Stimulated activated CD4-positive, alpha-beta T cell treated with anti-CD3 and anti-CD28 coated beads, Interleukin-12 subunit alpha, Interleukin-12 subunit beta, amount 100 ng/mL, for 48 hours (primary cell): ENCODE measurements at places on chromosomes 16 and 17.
A peak's percentile ranks its signal among the peaks of the same experiment; 100 is the strongest.

DNA sequence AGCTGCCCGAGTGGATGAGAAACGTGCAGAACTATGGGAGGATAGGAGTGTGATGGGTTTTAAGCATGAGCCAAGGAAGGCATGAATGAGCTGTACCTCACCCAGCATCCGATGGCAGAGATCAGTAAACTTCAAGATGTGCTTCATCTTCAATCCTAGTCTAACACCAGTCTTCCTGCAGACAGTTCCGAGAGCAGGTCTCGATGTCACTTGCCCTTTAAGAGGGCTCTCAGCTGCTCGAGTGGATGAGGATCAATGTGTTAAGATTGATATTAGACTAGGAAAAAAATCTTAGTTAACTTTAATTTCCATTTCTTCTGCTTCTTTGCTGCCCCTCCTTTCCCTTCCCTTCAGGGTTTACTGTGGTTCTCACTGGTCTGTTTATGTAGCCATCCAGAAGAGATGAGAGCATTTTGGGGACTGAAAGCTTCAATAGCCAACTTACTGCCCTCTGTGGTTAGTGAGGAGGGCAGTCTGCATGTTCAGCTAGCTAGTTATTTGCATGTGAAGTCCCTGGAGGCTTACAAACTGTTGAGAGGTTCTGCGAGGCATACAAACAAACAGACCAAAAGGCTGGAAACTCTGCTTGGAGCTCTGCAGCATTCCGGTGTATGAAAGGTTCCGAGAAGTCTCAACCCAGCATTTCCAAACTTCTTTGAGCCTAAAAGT lies 15.3 kb downstream of the KLHL36 start:
- DNase-seq, result no peak

DNA sequence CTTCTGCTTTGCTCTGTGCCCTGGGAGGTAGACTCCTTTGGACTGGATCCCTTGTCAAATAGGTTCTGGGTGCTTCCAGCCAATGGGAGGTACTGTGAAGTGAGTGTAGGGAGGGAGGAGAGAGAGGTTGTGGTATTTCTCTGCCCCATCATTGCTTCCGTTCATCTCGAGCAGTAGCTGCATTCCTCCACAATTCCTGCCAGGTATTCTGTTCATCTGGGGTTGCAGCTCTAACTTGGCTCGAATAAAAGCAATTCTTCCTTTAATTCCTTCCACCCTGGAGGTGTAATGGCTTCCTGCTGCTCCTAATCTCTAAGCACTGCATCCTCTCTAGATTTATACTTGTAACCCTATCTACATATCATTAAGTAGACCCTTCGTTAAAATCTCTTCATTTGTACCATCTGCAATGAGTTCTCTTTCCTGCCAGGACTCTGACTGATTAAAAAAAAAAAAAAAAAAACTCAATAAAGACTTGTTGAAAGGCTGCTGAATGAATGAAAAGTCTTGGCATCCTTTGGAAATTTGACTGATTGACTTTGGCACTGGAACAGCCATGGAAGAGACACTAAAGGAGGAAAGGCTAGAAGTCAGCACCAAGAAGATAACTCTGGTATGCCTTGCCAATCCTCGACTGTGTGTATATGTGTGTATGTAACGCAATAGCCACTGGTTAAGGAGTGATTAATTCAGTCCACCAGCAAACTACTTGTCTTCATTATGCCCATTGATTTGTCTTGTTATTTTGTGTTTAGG lies 616.9 kb upstream of the SOX9 start:
- DNase-seq, result no peak

GRCh38 chr17:77393274-77393600 lies 252.5 kb downstream of the SEC14L1 start:
- no peak for DNase-seq

DNA sequence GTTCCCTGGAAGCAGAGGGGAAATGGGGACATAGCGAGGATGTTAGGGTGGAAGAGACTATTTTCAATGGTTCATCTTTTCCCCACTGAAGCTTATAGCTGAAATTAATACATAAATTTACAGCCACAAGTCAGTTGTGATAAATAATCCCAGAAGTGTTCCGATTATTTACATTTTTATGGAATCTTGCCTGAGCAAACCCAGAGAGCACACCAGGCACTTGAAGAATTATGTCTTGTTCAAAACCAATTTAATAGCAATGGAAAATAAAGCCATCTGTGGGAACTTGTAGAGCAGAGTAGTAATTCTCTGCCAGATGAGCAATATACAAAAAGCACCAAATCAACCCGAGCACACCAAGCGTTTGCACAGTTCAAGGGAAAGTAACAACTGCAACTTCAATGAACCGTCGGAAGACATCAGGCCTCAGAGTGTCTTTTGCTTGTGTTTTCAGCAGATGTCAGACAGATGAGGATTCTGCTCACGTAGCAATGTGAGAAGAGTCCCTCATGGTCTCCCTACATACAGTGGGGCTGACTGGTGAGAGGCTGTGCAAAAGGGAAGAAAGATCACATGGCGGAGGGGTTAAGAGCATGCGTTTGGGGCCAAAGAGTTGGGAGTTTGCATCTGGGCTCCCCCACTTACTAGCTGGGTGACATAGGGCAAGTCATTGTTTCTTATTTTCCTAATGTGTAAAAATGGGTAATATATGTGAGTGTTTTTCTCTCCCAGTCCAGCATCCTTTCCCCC lies 148.7 kb upstream of the HS3ST2 start:
- DNase-seq, result no peak

GRCh38 chr17:13415871-13416416 lies 185.8 kb downstream of the HS3ST3A1 start:
- DNase-seq, result no peak

GRCh38 chr17:55318081-55318480 lies 53.3 kb downstream of the HLF start:
- DNase-seq, result no peak

- no peak for DNase-seq
Observed at GRCh38 chr17:44200478-44201155, 933 bp upstream of the ATXN7L3 start.

GRCh38 chr17:17300624-17301568 lies 2.3 kb upstream of the NT5M start:
- peak; percentile 41 for DNase-seq

GRCh38 chr17:59108400-59109102 lies 1.9 kb upstream of the TRIM37 start:
- no peak for DNase-seq

DNA sequence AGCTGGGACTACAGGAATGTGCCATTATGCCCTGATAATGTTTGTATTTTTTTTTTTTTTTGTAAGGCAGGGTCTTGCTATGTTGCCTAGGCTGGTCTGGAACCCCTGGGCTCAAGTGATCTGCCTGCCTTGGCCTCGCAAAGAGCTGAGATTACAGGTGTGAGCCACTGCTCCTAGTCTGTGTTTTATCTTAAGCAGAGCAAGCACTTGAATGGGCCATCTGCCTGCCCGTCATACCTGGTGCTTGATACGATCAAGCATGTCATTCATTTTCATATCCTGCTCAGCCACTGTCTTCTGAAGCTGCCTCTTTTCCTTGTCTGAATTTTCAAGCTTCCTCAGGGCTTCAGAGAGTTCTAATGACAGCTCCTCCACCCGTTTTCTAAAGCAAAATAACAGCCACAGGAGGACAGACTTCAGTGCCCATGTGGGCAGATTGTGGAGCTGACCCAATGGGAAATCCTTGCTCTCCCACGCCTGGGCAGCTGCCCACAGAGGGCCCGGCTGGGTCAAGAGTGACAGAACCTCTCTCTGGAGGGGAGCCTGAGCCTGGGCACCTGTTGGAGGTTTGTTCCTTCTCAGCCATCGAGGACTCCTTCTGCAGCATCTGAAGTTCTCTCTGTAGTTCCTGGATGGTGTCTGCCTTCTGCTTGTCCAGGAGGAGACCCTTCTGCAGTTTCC lies 36.5 kb downstream of the DHX38 start:
- DNase-seq, result no peak

DNA sequence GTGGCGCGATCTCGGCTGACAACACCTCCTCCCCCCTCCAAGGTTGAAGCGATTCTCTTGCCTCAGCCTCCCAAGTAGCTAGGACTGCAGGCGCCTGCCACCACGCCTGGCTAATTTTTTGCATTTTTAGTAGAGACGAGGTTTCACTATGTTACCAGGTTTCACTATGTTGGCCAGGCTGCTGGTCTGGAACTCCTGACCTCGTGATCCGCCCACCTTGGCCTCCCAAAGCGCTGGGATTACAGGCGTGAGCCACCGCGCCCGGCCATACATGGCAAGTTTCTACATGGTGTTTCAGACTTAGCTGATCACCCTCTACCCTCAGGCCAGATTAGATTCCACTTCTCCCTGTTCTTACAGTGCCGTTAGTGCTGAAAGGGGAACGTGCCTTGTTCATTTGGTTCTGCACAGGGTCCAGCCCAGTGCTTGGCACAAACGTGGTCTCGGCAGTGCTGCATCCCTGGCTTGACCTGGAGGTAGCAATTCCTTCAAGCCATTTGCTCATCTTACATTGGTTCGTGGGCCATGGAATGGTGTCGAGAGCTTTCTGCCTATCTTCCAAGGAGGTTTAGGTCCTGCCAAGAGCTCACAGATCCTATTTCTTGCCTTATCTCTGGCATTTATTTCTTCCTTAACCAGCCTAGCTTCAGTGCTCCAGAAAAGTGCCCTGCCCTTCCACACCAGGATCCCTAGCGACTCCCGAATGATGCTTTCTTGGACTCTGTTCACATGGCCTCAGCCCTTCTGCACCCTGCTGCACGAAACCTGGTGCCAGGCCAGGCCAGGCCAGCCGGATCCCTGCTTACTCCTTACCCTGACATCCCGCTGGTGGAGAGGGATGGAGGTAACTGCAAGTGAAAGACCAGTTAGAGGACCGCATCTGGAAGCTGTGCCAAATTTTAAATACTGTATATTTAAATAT lies 14.8 kb upstream of the AURKB start:
- DNase-seq, result no peak

DNA sequence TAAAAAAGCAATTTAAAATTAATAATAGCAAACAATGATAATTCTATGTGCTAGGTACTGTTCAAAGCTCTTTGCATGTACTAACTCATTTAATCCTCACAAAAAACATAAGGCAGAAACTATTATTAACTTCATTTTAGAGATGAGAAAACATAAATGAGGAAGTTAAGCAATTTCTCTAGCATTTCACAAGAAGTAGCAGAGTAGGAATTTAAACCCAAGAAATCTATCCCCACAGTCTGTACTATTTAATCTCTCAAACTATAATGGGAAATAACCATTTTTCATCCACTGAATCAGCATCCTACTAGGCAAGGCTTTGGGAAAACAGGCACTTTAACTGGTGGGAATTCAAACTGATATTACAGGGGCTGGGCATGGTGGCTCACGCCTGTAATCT lies 42.2 kb upstream of the INTS2 start:
- no peak for DNase-seq

DNA sequence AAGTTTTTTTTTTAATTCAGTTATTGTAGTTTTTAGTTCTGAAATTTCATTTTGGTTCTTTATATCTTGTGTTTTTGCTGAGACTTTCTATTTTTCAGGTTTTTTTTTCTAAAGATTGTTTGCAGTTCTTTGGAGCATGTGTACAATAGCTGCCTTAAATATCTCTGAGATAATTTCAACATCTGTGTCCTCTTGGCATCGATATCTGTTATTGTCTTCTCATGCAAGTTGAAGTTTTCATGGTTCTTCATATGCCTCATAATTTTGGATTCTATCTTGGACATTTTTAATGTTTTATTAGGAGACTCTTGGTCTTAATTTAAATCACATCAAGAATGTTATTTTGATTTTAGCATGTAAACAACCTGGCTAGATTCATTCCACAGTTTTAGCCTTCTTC lies 22.8 kb downstream of the COX11 start:
- no peak for DNase-seq

GRCh38 chr17:1197379-1197778 lies 17.6 kb upstream of the ABR start:
- DNase-seq, result no peak

- no peak for DNase-seq
Observed at GRCh38 chr16:57616241-57616640, 12.2 kb upstream of the ADGRG1 start.

- no peak for DNase-seq
Observed at GRCh38 chr16:22844416-22844815, 30.5 kb downstream of the HS3ST2 start.

GRCh38 chr17:75273977-75274708 lies 3.1 kb upstream of the MIF4GD start:
- no peak for DNase-seq

DNA sequence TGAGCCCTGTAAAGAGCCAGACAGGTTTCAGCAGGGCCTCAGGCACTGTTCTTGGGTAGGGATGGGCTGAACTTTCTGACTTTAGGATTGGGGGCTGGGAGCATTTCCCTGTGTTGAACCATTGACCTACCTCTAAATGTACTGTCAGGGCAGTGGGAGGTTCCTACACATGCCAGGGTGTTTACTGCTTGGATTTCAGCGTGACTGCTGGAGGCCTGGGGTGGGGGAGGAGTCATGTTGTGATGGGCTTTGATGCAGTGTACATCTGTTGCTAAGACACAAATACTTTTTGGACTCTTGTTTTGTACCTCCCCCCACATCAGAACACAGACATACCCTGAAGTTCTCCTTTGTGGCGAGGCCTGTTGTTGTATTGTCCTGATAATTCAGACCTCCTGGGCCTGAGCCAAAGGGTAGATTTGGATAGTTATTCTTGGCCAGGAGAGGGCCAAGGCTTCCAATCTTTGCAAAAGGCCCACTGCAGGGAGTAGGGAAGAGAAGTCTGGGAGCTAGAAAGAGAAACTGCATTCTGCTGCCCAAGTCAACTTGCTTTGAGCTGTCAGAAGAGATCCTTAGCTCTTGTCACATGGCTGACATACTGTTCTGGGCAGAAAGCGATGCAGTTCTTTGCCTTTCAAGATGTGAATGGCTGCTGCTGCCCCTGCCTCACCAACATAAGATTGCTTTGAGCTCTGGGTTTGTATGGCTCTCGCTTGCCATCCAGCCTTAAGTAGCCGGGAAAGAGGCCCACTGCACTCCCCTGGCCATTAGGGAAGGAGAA lies 3.7 kb downstream of the NFE2L1 start:
- no peak for DNase-seq

DNA sequence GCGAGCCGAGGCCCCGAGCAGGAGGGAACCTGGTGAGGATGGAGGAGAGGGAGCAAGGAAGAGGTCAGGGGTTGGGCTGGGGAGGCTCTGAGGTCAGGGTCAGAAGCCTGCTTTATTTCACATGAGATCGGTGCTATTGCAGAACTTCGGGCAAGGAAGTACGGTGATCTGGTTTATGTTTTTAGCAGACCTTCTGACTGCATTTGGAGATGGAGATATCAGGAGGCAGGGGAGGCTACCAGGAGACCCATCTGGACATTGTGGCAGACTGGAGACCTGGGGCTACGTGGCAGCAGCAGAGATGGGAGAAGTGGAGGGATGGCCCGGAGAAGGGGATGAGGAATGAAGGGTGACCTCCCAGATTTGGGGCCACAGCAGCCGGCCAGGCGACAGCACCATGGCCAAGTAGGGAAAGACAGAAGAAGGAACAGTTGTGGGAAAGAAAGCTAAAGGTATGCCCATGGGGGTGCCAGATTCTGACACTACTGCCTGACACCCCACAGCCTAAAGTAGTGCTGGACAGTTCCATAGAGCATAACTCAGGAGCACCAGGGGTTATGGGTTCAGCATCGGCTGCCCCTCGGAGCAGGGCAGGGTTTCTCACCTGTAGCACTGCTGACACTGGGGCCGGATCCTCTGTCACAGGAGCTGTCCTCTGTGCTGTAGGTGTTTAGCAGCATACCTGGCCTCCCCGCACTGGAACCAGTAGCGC lies 7.4 kb downstream of the CACNG4 start:
- no peak for DNase-seq

- no peak for DNase-seq
Observed at GRCh38 chr17:63250830-63251229, 195.3 kb downstream of the CYB561 start.

- DNase-seq, result no peak
Observed at GRCh38 chr16:15843635-15844279, 13.1 kb downstream of the MYH11 start.
